ENCODE measurements at places on chromosomes 12 and 14.

DNA sequence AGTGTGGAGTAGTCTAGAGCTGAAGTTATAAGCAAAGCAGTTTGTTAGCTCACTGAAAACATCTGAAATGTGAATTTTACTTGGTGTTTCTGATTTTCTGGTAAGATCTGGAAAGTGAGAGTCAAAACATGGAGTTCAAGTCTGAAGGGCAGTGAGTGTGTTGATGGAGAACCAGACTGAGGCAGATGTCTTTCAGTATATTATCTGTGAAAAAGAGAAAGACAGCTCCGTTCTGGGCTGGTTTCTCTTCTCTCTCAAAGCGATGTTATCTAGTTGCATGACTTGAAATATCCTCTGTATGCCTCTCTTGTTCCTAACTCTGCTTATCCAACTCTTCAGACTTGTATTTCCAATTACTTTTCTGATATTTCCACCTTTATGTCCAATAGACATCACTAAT, 381.9 kb upstream of the RGS6 start:
- DNase-seq = no peak

GRCh38 chr12:131591714-131592709, 118.9 kb upstream of the SFSWAP start:
- DNase-seq = no peak

DNA sequence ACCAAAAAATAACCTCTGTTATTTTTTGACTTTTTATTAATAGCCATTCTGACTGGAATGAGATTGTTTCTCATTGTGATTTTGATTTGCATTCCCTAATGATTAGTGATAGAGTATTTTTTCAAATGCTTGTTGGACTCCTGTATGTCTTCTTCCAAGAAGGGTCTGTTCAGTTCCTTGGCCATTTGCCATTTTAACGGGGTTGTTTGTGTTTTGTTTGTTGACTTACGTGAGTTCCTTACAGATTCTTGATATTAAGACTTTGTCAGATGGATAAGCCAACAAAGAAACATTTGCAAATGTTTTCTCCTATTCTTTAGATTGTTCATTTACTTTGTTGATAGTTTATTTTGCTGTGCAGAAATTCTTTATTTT, 651.6 kb upstream of the LRFN5 start:
- no peak for DNase-seq

- DNase-seq = no peak
Observed at GRCh38 chr12:69682110-69682755, 16.9 kb downstream of the BEST3 start.

- DNase-seq = no peak
Observed at GRCh38 chr12:13316587-13317246, 120.2 kb downstream of the EMP1 start.

DNA sequence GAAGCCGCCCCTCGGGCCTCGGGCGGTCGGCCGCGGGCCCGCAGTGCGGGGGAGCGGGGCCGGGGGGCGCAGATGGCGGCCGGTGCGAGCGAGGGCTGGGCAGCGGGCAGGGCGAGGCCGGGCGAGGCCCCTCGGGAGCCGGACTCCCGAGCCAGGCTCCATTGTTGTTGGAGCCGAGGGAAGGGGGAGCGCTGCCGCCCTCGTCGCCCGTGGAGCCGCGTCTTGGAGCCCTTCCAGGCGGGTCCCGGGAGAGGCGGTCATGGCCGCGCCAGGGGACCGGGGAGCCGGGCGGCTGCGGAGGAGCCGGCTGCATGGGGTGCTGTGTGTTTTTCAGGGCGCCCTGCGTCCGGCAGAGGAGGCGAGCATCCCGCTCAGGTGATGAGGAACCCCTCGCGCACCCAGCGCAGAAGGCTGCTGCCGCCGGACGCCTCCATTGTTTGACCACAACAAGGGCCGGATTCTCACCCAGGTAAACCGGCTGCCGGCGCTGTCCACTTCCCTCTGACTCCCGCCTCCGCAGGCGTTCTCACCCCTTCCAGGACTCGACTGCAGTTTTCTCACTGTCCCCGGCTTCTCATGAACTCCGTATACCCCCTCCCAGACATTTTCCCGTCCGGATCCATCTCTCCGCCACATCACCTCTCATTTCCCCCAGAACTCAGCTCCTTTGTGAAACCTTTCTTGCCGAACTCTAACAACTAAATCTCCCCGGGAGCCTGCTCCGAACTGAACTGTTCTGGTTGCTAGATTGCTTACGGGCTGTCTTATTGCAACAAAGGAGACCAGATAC, 732 bp downstream of the ZNF664 start:
- DNase-seq = peak; percentile 55

DNA sequence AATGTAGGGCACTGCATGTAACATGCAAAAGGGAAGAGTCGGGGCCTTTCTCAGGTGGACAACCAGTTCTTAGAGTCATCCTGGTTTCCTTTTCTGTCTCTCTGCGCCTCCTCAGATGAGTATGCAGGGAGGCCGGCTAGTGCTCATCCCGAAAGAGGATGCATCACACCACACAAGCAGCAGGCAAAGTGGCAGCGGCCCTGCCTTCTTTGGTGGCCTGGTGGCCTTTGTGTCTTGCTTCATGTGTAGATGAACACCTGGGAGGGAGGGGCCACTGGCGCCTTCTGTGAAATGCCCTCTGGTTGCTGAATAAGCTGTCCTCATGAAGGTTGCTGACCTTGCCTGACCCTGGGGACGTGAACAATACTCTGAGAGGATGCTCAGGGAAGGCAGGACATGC, 18.0 kb downstream of the SLC24A4 start:
- DNase-seq = no peak

- peak; percentile 68 for DNase-seq
Observed at GRCh38 chr14:55556929-55557623, 22.9 kb upstream of the KTN1 start.

DNA sequence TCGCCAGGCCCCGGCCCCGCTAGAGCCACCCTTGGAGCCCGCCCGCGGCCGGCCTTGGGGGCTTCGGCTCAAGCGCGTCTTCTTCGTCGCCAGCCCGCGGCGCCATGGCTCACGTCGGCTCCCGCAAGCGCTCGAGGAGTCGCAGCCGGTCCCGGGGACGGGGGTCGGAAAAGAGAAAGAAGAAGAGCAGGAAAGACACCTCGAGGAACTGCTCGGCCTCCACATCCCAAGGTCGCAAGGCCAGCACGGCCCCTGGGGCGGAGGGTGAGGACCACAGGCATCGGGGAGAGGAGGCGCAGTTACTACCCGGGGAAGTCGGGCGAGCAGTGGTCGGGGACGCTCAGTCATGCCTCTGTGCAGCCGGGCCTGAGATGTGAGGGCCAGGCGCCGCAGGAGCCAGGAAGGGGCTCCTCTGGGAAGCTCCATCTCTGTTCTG, 573 bp downstream of the ARL6IP4 start:
- no peak for DNase-seq

GRCh38 chr12:120079411-120080400, 36.8 kb downstream of the RAB35 start:
- DNase-seq = no peak

All from lung (tissue), 17 donors.